ENCODE measurements at places on chromosomes 7 and 10. TPM values are rescaled to one million over a fixed set of nuclear protein-coding genes. Genes with fewer than 3 reads are reported as not detected.

DNA sequence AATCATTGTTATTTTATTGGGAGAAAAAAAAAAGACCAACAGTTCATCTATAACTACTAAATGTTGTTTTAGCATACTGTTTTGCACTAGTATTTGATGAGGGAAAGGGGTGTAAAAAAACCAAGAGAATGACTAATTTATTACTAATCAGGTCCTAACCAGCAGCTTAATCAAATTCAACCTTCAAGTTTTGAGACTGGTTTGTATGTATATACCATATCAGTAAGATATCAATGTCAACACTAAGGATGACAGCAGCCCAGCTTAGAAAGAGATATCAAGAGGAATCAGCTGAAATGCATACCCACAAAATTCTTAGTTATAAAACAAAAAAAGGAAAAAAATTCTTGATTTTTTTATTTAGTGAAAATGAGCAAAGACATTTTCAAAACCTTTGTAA is 122.6 kb downstream of the KMT2C start:
- no peak for DNase-seq
- H3K4me3 ChIP-seq = peak overlapping the region; percentile 4
- H3K27ac ChIP-seq = peak overlapping the region; percentile 71
- H3K27me3 ChIP-seq = no peaks in the 10 kb centered on the region
- H3K4me1 ChIP-seq = no peaks in the 10 kb centered on the region
- H3K36me3 ChIP-seq = peaks cover 23% of the 10 kb centered on the region

- H3K36me3 ChIP-seq = no peaks in the 10 kb centered on the region
- no peak overlapping the region for H3K27ac ChIP-seq
- H3K4me3 ChIP-seq = no peak overlapping the region
- no peaks in the 10 kb centered on the region for H3K4me1 ChIP-seq
- no peak for DNase-seq
Observed at GRCh38 chr7:1859266-1860035, 189.4 kb downstream of the ELFN1 start.

DNA sequence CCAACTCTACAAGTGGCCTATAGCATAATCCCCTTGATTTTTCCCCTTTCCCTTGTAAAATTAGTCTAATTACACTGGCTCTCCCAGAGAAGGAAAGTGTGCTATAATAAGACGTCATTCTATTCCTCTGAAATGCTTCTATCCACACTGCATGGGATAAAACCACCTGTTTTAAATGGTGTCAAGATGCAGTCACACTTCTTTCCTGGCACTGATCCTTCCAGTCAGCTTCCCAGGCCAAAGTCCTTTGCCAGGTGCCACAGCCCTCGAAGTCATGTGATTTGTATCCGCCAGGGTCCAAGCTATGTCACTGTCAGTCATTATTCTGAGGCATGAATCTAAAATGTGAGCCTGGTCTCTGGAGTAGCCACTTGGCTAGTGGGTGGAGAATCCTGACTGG is 169.0 kb upstream of the KIAA1217 start:
- H3K27ac ChIP-seq = no peak overlapping the region
- H3K36me3 ChIP-seq = no peaks in the 10 kb centered on the region

DNA sequence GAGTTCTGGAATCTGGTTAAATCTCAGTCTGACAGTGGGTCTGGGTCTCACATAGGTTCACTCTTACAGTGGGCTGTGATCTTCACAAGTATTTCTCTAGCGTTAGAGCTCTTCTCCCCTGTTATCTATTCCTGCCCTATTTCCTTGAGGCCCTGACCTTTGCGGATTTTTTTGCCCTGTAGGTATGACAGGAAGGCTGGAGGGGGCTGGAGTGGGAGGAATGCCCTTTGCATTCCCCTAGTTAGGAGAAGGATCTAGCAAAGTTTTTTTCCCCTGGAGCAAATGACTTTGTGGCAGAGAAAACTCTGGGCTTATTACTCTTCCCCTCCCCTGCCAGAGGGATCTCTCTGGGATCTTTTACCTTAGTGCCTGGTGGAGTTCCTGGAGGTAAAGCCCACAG is 49.2 kb downstream of the GALNT11 start:
- H3K27ac ChIP-seq = no peak overlapping the region
- H3K4me1 ChIP-seq = peaks cover 26% of the 10 kb centered on the region
- no peaks in the 10 kb centered on the region for H3K27me3 ChIP-seq
- H3K4me3 ChIP-seq = no peak overlapping the region
- no peak for DNase-seq

GRCh38 chr10:24882047-24882698 is 70.2 kb downstream of the PRTFDC1 start:
- no peaks in the 10 kb centered on the region for H3K36me3 ChIP-seq
- no peak for DNase-seq
- H3K27me3 ChIP-seq = no peaks in the 10 kb centered on the region
- no peak overlapping the region for H3K4me3 ChIP-seq
- H3K27ac ChIP-seq = no peak overlapping the region
- no peaks in the 10 kb centered on the region for H3K4me1 ChIP-seq

- no peak for DNase-seq
- no peaks in the 10 kb centered on the region for H3K36me3 ChIP-seq
- no peak overlapping the region for H3K4me3 ChIP-seq
- H3K4me1 ChIP-seq = peaks cover 13% of the 10 kb centered on the region
- H3K27me3 ChIP-seq = no peaks in the 10 kb centered on the region
Observed at GRCh38 chr10:50514995-50515394, 108.8 kb downstream of the SGMS1 start.

DNA sequence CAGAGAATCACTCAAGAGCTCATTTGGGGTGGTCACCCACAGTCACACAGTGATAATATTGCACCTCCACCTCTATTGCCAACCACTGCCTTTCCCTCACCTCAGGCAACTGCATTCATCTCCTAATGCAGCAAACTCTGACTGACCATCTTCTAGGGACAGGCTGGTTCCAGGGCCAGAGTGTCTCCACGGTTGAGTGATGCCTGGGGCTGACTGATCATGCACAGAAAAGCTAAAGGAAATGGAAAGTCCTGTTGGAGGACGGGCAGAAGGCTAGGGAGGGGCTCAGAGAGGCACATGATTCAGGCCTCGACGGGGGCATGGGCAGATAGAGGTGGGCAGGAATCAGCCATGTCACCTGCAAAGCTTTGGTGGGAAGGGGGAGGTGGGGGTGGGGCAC is 127.1 kb upstream of the TNS3 start:
- H3K27me3 ChIP-seq = no peaks in the 10 kb centered on the region
- H3K4me1 ChIP-seq = no peaks in the 10 kb centered on the region
- H3K4me3 ChIP-seq = no peak overlapping the region

GRCh38 chr7:84998665-84999064 is 188.2 kb downstream of the SEMA3D start:
- no peaks in the 10 kb centered on the region for H3K4me1 ChIP-seq
- H3K27me3 ChIP-seq = no peaks in the 10 kb centered on the region
- H3K27ac ChIP-seq = no peak overlapping the region
- DNase-seq = no peak
- no peak overlapping the region for H3K4me3 ChIP-seq
- no peaks in the 10 kb centered on the region for H3K36me3 ChIP-seq

DNAH11 gene
- total RNA-seq = 0.45 TPM

ZNF503 gene
- 11.2 TPM for total RNA-seq

DENND2A gene
- total RNA-seq = 6.7 TPM
